Esophagus squamous epithelium (tissue), 5 donors: ENCODE measurements at places on chromosomes 7 and 10.

DNA sequence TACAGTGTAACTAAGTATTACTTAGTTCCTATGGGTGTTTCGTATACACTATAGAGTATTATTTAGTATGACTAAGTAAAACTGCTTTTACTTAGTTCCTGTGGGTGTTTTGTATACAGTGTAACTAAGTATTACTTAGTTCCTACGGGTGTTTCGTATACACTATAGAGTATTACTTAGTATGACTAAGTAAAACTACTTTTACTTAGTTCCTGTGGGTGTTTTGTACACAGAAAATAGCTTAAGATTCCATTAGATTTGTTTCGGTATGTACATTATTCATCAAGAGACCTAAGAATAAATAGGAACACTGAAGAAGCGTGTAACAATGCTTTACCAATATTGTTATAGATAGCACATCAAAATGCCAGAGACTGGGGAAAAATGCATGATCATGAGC, 25.0 kb downstream of the IGF2BP3 start:
- no peak for DNase-seq

DNA sequence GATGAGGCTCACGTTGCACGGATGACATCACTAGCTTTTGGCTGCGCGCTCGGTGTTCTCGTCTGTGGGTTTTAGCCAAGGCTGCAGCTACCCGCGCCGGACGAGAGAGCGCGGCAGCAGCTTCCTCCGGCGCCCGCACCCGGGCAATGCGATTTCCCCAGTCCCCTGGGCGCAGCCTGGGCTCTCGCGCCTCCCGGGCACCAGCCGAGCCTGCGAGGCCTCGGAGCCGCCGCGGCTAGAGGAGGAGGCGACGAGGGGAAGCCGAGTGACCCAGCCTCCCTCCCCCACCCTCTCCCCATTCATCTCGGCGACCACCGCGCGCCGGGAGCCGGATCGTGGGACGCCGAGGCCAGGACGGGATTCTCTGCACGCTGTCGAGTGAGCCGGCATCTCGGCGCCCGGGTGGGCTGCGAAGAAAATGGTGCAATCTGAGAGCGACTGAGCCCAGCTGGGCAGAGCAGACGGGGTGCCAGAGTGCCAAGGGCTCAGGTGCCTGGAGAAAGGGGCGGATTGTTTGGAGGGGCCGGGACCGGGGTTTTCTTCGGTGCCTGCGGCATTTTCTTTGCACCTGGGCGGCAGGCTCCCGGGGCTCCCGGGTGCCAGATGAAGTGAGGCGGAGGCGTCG, 1.2 kb upstream of the TMEM178B start:
- DNase-seq: no peak

GRCh38 chr7:85630904-85631600, 444.2 kb upstream of the SEMA3D start:
- no peak for DNase-seq

DNA sequence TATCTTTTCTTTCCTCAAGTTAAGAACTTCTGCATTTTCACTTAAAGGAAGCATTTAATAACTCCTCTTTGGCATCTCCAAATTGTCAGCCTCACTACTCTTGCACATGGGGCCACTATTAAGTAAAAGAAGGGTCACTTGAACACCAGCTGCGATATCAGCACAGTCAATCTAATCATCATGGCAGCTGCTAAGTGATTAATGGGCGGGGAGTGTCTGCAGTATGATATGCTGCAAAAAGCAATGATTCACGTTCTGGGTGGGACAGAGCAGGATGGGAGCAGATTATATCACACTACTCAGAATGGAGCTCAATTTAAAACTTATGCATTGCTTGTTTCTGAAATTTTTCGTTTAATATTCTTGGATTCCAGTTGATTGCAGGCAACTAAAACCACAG, 447.4 kb upstream of the PFKP start:
- DNase-seq: no peak

GRCh38 chr7:150910996-150911422, 58.7 kb downstream of the AOC1 start:
- no peak for DNase-seq

DNA sequence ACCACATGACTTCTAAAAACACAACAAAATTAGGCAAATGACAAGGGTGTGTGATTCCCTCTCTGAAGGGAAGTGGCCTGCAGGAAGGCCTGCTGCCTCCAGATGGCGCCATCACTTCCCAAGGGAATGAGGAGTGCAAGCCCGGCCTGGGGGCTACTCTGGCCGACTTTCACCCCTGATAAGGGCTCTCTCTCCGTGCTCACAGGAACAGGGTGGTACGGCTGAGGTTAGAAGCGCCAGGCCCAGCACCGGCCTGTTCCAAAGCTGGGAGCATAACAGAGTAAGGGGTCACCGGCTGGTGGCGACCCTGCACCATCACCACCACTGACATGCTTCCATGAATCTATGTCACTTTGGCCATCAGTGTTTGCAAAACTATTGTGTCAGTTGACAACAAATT, 13.1 kb downstream of the RBP3 start:
- no peak for DNase-seq

- DNase-seq: no peak
Observed at GRCh38 chr10:79306644-79307220, 40.5 kb upstream of the PPIF start.

- DNase-seq: no peak
Observed at GRCh38 chr7:129828078-129828762, 124.5 kb downstream of the UBE2H start.

- DNase-seq: no peak
Observed at GRCh38 chr10:83289373-83289772, 849.9 kb upstream of the GHITM start.
